Pancreas (tissue), 10 donors: ENCODE measurements at places on chromosomes 4 and X.

DNA sequence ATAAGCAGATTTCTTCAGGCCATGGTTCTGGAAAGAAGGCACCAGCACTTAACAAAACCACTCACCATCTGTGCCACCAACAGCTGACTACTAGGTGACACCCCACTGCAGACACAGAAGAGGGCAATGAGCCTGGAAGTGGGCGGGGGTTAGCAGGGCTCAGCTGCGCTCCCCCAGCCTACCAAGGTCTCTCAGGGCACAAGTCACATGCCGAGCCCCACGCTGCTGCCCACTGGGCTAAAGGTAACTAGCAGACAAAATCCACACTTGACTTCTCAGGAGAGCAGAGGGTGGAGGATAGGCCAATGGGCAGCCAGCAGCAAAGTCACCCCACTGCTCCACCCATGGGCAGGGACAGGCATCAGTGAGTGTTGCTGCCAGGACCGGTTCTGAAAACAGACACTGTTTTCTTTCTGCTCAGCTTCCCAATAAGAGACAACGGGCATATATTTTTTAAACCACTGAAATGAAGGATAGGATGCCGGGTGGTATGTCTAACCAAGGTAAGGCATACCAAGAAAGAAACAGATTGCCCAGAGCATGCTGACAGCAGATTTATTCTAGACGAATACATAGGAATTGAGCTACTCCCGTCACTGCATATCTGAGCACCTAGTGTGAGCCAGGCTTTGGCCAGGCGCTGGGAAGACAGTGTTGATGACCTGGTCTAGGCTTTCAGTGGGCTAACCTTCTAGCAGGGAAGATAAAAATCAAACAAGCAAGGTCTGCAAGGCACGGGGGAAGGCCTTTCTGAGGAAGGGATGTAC lies 20.1 kb downstream of the ACSL1 start:
- DNase-seq: peak; percentile 82

- DNase-seq: no peak
Measured at GRCh38 chrX:129145385-129145784, 377.9 kb downstream of the SMARCA1 start.

DNA sequence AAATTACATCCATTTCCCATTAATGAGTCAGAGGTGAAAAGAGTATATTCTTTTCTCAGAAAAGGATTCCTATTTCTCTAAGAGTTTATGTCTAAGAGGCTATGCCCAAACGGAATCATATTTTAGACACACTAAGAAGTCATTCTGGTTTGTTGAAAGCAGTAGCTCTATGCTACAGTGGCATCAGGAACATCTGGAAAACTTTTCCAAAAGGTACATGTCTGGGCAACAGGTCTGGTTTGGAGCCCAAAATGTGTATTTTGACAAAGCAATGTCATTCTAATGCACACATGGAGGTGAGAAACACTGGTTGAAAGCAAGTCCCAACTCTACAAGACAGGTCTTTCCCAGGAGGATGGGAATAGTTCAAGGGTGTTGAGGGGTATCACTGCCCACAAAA lies 56.1 kb downstream of the APBB2 start:
- DNase-seq: no peak

- DNase-seq: peak; percentile 78
Measured at GRCh38 chrX:24149351-24150050, at the start of gene ZFX. ZFX (plus strand) TSS chrX:24149729; CDS start chrX:24172743, 23,014 bp downstream.
